ENCODE measurements at places on chromosomes 2 and 18. TPM values are rescaled to one million over a fixed set of nuclear protein-coding genes. Genes with fewer than 3 reads are reported as not detected.

Gene RELCH
- total RNA-seq: 35.6 TPM

Gene PSMA8
- total RNA-seq: not detected

Gene ANKRD62
- total RNA-seq: not detected

Gene IL1A
- total RNA-seq: 1.1 TPM
